ENCODE measurements at places on chromosomes 4 and X.

DNA sequence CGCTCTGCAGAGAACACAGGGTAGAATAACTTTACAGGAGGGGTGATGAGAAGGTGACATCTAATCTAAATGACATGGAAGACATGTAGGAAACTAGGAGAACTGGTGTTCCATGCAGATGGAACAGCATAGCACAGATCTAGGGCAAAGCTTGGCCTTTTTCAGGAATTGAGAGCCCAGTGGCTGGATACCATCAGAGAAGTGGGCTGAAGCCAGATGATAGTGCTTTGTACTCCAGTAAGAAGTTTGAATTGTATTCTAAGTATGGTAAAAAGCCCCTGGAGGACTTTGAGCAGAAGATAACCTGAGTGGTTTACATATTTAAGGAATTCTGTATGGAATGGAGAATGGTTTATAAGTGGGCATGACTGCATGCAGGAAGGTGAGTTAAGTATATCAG lies 32.8 kb downstream of the ENOPH1 start:
- DNase-seq = no peak

GRCh38 chr4:138487230-138487629 lies 245.1 kb upstream of the SLC7A11 start:
- no peak for DNase-seq

DNA sequence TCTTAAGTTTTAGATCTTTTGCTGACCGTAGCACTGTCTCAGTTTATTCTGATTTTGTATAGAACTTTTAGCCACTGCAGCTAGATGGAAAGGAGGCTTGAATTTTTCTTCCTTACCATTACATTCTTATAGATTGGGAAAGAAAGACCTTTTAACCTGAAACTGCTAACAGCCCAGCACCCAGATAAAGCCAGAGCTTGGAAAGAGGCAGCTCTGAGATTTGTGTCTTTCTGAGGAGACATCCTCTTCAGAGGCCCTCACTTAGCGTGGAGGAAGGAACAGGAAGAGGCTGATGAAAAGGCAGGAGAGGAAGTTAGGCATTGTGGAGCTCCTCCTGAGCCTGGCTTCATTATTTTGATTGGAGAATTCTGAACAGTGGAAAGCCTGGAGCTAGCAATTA lies 35.1 kb downstream of the ATG4A start:
- no peak for DNase-seq

DNA sequence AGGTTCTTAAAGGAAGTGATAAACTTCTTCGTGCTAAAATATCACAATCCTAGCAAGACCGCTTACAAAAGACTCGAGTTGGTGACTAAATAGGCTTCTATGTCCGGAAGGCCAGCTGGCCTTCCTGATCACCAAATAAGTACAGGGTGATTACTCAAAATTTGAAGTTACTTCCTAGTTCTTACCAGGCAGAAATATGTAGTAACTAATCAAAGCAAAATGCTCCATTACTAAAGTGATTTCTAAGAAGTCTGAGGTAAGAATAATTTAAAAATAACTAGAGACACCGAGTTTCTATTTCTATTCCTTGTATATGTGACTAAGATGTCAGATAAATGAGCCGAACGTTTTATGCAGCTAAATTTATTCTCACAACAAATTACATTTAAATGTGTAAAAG lies 62.2 kb downstream of the NSUN7 start:
- no peak for DNase-seq

- DNase-seq = no peak
Observed at GRCh38 chrX:6644411-6644810, 109.5 kb upstream of the VCX3A start.

- no peak for DNase-seq
Observed at GRCh38 chr4:84501721-84502267, 2.7 kb upstream of the NKX6-1 start.

DNA sequence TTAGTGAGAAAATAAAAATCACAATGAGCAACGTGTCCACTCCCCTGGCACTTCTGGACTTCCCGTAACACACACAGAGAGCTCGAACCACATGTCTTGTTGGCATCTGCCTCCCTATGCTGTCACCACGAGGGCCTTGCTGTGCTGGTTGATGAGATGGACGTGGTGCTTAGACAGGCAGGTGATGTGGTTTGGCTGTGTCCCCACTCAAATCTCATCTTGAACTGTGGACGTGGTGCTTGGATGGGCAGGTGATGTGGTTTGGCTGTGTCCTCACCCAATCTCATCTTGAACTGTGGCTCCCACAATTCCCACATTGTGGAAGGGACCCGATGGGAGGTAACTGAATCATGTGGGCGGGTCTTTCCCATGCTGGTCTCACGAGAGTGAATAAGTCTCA lies 40.0 kb downstream of the FGFRL1 start:
- no peak for DNase-seq

DNA sequence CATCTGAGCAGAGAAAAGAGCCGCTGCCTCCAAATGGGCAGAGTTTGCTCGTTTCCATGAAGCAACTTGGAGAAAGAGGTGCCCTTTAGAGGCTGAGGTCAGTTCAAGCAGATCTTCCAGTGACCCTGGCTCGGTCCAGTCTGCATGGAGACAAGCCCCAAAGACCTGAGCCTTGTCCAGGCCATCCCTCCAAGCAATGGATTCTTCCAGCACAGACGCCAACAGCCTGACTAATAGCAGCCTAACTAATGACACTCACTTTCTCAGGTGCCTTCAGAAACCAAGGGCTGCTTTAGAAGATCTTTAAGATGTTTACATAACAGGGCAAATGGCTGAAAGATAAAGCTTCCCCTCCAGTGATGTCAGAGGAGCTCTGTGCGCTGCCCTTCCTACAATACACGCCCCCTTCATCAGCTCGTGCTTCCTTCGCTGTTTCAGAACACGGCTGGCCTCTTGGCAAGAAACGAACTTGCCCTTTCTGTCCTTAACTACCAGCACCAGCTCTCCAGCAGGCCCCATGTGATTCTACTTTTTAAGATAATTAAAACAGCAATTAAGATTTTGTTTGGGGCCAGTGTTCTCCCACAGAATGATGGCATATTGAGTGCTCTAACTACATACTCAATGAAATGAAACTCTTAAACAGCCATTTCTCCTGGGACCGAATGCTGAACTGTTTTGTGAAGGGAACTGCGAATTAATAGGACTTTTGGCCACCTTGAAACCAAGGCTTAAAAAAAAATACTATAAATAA lies 119.0 kb downstream of the GPR143 start:
- no peak for DNase-seq

DNA sequence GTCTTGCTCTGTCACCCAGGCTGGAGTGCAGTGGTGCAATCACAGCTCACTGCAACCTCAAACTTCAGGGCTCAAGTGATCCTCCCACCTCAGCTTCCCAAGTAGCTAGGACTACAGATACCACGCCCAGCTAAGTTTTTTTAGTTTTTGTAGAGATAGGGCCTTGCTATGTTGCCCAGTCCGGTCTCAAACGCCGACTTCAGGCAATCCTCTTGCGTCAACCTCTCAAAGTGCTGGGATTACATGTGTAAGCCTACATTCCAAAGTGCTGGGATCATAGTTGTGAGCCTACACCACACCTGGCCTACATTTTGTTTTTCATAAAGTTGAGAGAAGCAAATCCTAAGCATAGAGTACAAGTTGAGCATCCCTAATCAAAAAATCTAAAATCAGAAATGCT lies 42.2 kb downstream of the SMARCA5 start:
- DNase-seq = no peak

GRCh38 chrX:8037593-8038348 lies 110.6 kb upstream of the PNPLA4 start:
- DNase-seq = no peak

DNA sequence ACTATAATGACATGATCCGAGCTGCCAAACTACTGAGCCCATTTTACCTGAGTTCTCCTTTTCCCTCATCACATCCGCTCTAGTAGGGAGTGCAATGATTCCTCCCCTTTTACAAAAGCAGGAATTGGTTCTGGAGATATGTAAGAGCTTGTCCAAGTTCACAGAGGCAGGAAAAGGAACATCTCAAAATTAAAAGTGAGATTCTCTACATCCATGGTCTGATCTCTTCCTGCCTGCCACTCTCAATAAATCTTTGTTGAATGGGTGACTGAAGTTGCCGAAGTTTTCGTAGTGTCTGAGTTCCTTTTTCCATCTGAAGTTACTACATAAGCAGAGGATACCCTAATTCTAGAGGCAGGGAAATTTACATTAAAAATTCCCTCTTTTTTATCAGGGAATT lies at the start of gene FGFBP1:
TSS of gene FGFBP1 (minus strand) at position 101 of the 400 bp plus-strand sequence. CDS start 2,108 bp downstream, outside the sequence.
- no peak for DNase-seq

DNA sequence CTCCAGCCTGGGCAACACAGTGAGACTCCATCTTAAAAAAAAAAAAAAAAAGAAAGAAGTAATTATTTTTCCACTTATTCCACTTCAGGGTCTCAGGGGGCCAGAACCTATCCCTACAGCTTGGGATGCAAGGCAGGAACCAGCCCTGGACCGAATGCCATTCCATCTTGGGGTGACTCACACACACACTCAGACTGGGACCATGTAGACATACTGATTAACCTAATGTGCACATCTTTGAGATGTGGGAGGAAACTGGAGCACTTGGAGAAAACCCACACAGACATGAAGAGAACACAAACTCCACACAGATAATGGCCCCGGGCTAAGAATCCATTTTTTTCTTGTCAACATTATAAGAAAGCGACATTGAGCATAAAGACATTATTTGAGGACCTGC lies 132.5 kb downstream of the PTTG2 start:
- no peak for DNase-seq

GRCh38 chr4:5399790-5400421 lies 308.5 kb downstream of the EVC2 start:
- no peak for DNase-seq

DNA sequence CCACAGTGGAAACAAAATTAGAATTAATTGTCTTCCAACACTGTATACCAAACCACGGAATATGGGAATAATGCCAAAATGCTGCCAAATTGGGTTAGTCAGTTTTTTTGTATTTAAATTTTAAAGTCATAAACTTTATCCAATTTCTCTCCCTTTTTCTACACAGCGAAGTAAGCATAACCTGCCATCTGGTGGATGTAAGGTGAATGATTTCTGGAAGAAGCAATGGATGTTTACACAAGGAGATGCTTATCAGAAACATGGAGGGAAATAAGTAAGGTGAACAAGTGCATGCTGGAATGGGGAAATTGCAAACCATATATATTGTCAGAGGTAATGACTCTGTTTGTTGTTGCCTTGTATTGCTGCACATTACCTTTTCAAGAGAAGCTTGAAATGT lies 691.9 kb downstream of the TECRL start:
- no peak for DNase-seq

DNA sequence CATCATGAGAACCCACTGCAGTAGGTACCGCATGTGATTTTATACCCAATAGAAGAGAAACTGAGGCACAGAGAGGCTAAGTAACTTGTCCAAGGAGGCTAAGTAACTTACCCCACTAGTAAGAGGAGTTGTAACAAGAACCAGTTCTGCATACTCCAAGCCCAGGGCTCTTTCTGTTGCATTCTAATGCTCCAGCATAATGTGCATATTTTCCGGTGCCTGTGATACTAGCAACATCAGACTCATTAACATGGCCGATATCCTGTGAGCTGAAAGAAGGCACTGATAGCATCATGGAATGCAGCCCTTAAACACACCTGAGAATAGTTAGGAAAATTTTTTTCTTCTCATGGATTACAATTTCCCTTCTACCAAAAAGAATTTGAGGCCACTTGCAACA lies 39.7 kb upstream of the KLF3 start:
- DNase-seq = no peak

GRCh38 chr4:74428276-74428675 lies 16.7 kb upstream of the AREG start:
- DNase-seq = no peak

DNA sequence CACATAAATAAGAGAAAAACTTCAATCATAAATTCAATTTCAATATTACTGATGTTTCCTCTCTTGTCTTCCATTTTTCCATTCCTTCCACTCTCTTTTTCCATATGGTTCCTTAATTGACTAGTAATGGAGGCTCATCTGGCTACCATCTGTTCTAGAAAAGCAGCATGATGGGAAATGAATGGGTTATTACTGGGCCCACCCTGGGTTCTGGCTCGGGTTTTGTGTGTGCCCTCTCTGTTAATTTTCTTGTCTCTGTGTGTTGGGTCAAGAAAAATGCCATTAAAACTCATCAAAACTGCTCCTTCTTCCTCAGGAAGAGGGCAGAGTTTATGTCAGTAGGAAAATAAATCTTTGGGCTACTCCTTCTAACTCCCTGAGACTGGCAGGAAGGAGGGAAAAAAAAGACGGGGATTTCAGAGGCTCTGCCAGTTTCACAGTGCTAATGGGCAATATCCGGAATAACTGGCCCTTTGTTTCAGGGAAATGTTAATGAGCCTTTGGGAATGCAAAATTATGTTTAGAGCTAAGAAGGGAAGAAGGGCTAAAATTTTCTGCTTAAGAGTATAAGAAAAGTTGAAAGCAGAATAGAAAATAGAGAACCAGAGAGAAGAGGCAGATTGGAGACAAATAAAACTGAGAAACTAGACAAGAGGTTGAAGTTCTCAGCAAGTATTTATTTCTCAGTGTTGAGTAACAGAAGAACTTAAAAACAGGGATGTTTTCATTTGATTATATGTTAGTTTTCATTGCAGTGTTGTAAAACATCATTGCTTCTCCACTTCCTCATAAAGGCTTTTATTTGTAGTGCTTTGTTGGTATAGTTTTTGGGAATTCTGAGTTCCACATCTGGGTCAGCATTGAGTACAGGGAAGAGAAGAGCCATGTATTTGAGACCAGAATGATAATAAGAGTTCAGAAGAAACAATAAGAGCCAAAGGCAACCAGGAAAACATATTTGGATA lies 19.7 kb downstream of the GABRB1 start:
- DNase-seq = no peak

- DNase-seq = no peak
Observed at GRCh38 chrX:151977923-151978322, 3.4 kb upstream of the GABRE start.

DNA sequence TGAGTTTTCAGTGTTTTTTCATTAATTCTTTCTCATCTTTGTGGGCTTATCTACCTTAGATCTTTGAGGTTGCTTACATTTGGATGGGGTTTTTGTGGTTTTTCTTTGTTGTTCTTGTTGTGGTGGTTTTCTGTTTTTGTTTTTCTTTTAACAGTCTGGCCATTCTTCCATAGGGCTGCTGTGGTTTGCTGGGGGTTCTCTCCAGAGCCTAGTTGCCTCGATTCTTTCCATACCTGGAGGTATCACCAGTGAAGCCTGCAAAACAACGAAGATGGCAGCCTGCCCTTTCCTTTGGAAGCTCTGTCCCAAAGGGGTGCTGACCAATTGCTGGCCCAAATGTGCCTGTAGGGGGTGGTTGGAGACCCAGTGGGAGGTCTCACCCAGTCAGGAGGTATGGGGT lies 168.6 kb upstream of the CLNK start:
- DNase-seq = no peak

DNA sequence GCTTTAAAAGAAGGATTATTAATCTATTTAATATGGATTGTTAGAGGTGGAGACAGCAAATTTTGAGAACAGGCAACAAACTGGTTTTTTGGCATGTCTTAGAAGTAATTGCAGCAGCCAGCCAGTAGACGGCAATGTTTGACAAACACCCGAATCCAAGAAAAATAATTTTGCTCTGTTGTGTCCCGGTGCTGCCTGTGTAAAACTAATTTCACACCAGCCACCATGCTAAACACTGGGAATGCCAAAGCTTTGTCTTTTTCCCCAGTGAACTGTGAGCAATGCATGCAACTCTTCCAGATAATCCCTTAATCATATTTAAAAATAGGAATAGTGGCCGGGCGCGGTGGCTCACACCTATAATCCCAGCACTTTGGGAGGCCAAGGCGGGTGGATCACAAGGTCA lies 25.9 kb downstream of the SMIM31 start:
- peak; percentile 3 for DNase-seq
